ENCODE measurements at places on chromosomes 4 and X.

DNA sequence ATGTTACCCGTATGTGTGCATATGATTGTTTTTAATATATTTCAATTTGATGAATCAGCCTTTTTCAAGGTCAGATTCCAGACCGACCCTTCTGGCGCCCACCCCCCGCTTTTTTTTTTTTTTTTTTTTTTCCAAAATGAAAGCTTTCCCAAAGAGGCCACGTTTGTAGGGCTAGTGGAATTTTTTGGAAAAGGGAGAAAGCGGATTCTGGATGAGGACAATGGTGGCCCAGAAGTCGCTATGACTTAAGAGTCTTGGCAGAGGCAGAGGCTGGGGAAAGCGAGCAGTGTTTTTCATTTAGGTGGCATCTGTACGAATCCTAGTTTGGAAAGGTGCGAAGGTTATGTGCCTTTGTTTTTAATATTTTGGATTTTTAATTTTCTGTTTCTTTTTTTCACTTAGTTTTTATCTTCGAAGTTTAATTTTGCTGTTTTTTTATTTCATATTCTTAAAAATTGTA, 14.6 kb downstream of the NDUFB11 start:
- DNase-seq, result no peak

DNA sequence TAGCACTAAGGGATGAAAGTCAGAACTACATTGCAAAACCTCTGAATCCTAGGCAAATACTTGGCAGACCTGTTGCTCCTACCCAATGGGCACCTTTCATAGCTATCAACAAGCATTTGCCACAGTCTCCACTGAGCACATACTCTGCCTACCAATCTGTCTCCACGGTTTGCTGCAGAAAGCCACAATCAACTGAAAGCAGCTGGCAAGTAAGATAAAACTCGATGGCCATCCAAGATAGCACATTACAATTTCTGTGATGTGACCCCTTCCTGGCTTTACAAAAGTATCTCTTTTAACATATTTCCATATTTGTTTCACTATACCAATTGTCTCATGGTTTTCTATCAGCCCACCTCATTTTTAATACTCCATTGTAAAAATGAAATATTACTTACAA, 1060.5 kb upstream of the INTU start:
- no peak for DNase-seq

DNA sequence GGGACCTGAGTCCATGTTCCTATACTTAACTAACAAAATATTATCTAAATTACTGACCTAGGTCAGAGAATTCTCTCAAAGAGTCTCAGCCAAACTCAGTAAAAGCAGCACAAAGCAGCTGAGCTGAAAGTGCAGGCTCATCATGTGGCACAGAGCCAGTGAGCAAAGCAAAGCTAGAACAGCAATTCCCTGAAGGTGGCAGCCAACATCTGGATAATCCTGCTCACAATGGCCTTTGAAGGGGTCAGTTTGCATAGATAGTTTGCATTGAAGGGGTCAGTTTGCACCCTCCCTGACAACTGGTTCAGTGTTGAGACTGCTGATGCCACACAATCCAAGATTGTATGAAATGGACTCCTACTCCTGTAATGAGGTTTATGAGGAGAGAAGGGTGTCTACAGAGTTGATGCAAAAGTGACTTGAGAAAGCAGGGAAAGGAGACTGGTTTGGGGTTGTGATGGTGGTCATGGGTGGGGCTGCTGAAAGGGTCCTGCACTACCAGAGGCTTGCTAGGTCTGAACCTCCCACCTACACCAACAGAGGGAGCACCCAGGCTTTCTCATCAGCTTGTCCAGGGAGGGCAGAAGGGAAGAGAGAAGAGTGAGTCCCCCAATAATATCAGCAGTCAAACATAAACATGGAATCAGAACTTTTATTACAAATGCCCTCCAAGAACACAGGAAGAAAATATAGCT, 39.7 kb downstream of the TRIM61 start:
- no peak for DNase-seq

DNA sequence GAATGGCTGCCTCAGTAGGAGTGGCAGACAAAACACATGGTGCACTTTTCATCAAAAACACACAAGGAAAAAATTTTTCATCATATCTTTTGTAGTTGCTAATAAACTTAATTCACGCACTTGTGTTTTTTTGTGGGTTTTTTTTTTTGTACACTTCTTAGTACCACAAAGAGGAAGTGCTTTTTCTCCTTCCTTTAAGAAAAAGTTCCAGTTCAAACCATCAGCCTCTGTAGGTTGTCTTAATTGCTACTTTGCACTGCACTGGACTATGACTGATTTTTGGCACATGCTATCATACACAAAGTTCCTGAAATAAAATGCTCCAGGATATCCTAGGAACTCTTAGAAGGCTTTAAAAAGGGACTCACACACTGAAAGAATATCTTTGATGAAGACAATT, at the start of gene PHEX:
Gene PHEX, plus strand, starts transcription at position 242 of the 400 bp plus-strand sequence. CDS start 681 bp downstream, outside the sequence.
- no peak for DNase-seq

DNA sequence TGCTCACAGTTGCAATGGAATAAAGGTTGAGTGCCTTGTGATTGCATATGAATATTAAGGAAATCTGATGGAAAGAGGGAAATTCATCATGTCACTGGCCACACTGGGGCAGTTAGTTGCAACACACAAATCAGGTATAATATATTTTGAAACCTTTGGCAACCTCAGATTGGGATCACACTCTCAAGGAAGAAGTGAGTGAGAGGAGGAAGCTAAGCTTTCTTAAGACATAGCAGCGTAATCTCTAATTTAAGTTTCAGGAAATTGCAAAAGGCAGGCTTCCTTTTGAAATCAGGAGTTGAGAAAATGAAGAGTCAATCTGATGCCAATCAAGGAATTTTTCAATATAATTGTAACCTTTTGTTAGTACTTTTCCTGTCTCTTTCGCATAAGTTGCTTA, 12.3 kb upstream of the CLTRN start:
- no peak for DNase-seq

DNA sequence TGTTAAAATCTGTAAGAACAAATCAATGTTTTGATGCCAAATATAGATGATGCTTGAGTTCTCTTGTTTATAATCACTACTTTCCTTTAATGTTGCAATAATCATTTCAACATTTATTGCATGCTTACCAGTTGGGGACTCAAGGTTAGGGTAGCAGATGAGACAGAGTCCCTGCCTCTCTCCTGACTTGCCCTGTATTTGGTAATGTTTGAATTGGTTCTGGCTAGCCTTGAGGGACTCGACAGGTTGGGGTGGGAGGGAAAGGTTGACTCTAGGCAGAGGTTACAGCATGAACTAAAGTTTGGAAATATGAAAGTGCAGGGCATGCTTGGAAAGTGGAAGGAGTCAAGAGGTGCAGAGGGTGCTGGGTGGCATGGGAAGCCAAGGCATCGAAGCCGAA, 2.0 kb downstream of the SEC24B start:
- DNase-seq, result no peak

DNA sequence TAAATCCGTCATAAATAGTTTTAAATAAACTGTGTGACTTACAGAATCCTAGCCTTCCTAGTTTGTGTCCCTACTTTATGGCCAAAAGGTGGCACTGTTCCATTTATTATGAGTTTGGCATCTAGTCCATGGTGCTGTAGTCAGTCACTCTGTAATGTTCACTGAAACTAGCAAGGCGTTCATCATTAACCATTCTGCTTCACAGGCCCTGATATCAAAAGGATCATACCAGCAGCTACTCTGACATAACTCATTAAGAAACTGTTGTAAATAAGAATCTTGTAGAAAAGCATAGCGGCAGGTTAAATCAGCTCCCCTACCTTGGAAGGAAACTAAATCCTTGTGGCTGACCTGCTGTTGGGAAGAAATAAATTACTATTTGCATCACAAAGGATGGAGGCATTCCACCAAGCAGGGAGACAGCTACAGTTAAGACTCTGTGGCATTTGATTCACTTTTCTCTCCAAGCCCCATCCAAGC, 919.6 kb upstream of the DIAPH2 start:
- DNase-seq, result peak; percentile 6

DNA sequence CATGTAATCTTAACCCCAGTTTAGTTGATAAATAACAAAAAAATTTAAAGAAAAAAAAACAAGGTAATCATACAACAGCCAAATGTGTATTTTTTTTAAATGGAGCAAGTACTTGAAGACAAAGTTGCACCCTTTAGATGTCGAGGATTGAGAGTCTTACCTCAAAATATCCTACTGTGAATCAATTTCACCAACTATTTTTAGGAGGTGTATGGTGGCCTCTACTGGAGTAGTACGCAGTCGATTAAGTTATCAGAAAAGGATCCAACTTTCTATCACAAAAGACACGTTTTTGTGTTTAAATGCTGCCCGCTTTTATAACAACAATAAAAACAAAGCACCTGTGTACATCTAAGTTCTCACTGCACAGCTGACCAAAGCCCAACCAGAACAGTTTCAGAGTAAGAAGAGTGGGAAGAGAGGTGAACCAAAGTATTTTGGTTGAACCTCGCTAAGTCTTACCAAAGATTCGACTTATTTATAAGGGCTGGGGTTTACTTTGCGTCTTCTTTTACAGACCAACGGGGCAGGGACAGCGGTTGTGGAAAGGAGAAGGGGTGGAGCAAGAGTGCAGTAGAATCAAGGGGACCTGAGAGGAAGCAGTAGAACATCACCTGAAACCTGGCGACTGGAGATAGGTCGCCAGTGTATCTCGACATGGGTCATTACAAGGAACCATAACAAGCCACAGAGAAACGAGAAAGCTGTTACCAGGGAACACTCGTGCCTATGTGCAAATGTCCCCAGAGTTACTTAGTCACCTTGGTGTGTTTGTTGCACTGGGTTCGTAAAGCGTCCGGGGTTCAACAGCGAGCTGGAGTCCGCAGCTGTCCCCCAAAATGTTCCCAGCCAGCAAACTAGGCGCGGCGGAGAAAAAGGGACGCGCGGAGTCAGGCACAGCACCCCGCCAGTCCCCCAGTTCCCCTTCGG, 1.1 kb downstream of the RPS6KA6 start:
- peak; percentile 4 for DNase-seq

- no peak for DNase-seq
Measured at GRCh38 chr4:56630876-56631666, 50.0 kb downstream of the HOPX start.

Data from GM13976 (cell line).